ENCODE measurements at places on chromosomes 7 and 10. TPM values are rescaled to one million over a fixed set of nuclear protein-coding genes. Genes with fewer than 3 reads are reported as not detected.

ZNF117 gene
- total RNA-seq = 7.8 TPM

PRSS2 gene
- total RNA-seq = not detected

ABCB1 gene
- 3.0 TPM for total RNA-seq

ZNF746 gene
- total RNA-seq = 15.6 TPM

FOXI2 gene
- total RNA-seq = not detected

NYAP1 gene
- total RNA-seq = 2.2 TPM

VWA2 gene
- total RNA-seq = not detected

OIT3 gene
- 0.09 TPM for total RNA-seq

FAM237B gene
- not detected for total RNA-seq

CBX3 gene
- 144 TPM for total RNA-seq

NEUROD6 gene
- not detected for total RNA-seq

TMEM236 gene
- total RNA-seq = 0.19 TPM

OPALIN gene
- total RNA-seq = not detected

PRLHR gene
- not detected for total RNA-seq

HOGA1 gene
- 0.09 TPM for total RNA-seq

CEP55 gene
- total RNA-seq = 42.4 TPM

MCM10 gene
- total RNA-seq = 14.1 TPM

GIGYF1 gene
- total RNA-seq = 12.1 TPM

SFTPA1 gene
- not detected for total RNA-seq

PTPN20 gene
- not detected for total RNA-seq

MET gene
- total RNA-seq = 63.3 TPM

C10orf67 gene
- not detected for total RNA-seq

Data from endothelial cell of coronary artery (primary cell).